ENCODE measurements at places on chromosomes 2 and 18.

- no peak for DNase-seq
Observed at GRCh38 chr2:48092846-48093803, 186.8 kb upstream of the FBXO11 start.

- no peak for DNase-seq
Observed at GRCh38 chr2:160367887-160368286, 125.7 kb downstream of the RBMS1 start.

GRCh38 chr2:9139491-9140443, 66.8 kb upstream of the ASAP2 start:
- DNase-seq, result peak; percentile 58

GRCh38 chr2:121689356-121689755, 40.1 kb upstream of the CLASP1 start:
- DNase-seq, result no peak

Measured in GM12892 (cell line).